ENCODE measurements at places on chromosomes 3 and 15. TPM values are rescaled to one million over a fixed set of nuclear protein-coding genes. Genes with fewer than 3 reads are reported as not detected.

DNA sequence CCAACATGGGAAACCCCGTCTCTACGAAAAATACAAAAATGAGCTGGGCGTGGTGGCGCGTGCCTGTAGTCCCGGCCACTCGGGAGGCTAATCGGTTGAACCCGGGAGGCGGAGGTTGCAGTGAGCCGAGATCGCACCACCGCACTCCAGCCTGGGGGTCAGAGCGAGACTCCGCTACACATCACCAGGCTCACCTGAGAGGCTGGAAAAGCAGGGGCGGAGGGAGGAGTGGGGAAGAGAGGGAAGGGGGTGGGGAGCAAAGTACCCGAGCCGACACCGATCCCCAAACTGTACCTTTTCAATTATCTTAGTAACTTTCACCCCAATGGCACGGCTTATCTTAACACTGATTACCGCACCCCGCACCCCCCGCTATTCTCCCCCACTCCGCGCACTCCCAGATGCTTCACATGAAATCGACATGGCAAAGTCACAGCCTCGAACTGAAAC is 46.4 kb upstream of the SYNM start:
- no peak for DNase-seq

The ZNF385D gene
- total RNA-seq: 1.2 TPM

GRCh38 chr3:137180220-137180619 is 222.4 kb downstream of the IL20RB start:
- DNase-seq: no peak

DNA sequence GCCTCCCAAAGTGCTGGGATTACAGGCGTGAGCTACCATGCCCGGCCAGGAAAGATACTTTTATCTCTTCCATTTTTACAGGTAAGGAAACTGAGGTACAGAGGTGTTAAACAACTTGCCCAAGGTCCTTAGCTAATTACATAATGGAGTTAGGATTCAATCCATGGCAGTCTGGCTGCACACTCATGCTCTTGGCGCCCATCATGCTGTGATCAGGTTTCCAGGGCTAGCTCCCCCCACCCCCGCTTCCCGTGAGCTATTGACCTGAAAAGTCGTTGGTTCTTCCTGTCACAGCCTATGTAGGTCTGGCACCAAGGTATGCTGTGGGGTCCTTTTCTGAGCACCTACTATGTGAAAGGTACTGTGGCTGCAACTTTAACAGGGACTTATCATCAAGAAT is 55.9 kb upstream of the LARS2 start:
- no peak for DNase-seq

DNA sequence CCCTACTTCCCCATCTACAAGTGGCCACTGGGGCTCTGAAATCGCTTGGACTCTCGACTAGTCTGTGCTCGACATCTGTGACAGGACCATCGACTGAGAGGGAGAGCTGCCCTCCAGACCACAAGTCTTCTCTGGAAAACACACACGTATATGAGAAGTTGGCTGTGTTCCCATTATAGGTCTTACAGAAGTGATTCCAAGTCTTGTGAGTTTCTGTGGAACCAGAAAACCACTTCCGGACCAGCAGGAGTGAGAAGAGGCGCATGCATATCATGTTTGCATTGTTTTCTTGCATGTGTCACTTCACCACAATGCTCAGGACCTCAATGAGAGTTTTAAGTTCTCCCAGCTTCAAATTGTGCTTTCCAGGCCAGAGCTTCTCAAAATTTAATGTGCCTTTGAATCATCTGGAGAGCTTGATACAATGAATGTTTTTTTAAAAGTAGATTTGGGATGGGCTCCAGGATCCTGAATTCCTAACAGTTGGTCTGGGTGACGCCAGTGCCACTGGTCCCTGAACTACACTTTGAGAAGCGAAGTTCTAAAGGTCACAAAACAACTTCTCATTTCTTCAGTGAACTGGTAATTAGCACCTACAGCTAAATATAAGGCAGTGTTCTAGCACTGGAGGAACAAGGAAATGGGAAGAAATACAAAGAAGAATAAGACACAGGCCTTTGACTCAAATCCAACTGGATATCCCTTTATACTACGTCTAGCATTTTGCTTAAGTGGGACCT is 15.7 kb downstream of the LIPC start:
- no peak for DNase-seq

DNA sequence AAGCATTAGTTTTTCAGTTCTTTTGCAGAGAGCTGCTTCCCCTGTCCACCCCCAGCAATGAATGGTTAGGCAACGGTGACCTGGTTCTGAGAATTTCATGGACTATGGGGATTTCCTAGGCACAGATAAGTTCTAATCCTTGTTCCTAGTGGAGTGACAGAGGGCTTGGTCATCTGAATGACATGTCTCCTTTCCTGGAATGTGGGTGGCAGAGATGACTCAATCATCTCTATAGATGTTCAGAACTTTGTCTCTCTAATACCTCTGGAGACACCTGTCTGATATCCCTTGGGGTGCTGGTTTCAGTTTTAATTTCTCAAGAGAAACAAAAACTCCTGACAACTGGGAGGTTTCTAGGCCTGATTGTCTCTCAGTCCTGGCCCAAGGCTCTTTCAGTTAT is 10.4 kb downstream of the PLA2G4E start:
- no peak for DNase-seq

DNA sequence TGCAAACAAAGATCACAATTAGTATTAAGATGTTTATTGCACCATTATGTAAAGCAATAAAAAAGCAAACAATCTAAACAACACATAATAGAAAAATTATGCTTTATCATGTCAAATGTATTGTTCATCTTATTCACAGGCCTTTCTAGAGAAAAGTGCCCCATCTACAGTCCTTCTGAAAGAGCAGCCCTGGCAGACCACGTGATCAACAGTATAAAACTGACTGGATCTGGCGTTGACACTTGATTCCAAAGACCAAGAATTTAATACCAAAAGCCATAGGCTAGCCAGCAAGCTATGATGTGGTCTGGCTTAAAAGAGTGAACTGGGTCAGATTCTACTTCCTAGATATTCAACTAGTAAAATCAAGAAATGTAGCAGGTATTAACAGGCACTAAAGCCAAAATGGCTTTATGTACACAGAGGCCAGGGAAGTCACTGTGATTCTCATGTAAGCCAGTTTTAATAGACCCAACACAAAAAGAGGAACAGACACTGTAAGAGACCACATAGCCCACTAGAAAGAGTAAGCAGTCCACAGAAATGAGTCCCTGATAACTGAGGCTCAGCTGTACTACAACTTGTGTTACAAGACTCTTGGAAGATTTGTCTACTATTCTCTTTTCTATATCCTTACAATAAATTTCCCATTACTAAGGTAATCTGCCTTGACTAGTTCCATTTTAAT is 32.5 kb downstream of the DMXL2 start:
- no peak for DNase-seq

The GOLGA6A gene
- total RNA-seq: 0.12 TPM

DNA sequence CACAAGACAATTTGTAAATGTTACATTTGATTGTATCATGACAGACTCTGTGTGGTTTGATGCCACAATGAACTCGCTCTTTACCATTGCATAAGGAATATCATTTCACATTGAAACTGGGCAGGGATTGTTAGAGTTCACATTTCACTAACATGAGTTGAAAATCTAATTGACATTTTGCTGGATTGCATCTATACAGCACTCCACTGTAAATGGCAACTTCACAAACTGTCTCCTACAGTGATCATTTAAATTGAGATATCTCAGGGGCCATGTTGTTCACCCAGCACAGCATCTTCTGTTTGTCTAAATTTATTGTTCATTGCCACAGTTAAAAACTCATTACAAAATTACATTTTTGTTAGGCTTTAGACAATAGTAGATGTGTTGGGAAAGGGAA is 499.4 kb downstream of the GBE1 start:
- DNase-seq: no peak

The ZIC4 gene
- 10.2 TPM for total RNA-seq

- no peak for DNase-seq
Observed at GRCh38 chr3:17846466-17846865, 104.0 kb upstream of the TBC1D5 start.

DNA sequence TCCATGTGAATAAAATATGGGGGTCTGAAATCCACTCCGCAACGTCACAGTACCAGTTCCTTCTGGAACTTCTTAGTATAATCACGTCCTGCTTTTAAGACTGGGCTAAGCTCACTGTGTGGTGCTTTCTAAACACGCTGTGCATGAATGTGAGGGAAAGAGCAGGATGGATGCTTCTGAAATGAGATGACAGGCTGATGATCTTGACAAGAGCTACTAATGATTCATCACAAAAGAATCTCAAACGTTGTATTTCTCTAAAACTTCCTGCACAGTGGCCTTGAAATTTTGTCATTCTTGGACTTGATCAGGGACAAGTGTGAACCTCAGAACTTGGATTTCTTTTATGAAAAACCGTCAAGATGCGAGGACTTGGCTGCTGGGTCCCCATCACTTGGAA is 221.4 kb downstream of the CADPS start:
- DNase-seq: no peak

The DUOXA2 gene
- total RNA-seq: not detected

The CACNA1D gene
- total RNA-seq: 0.95 TPM

- no peak for DNase-seq
Observed at GRCh38 chr15:72536506-72536905, 62.4 kb downstream of the ARIH1 start.

- no peak for DNase-seq
Observed at GRCh38 chr15:83474578-83474977, 27.4 kb downstream of the SH3GL3 start.

GRCh38 chr3:47533996-47534454 is 20.5 kb upstream of the ELP6 start:
- DNase-seq: no peak

DNA sequence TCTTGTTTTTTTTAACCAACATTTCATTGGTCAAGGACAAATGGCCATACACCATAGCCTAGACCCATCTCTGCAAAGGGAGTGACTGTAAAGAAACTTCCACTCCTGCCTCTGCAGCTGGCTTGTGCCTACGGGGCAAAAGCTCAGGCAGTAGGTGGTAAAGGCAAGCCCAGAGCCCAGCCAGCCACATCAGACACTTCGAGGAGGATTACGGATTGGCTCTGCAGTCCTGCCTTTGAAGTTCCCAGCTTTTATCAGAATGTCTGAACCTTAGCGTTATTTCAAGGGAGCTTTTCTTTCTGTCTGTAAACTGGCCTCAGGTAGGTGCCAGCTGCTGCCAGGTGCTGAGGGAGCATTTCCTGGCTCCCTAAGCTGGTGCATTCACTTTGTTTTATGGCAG is 15.6 kb downstream of the ZNF710 start:
- no peak for DNase-seq

DNA sequence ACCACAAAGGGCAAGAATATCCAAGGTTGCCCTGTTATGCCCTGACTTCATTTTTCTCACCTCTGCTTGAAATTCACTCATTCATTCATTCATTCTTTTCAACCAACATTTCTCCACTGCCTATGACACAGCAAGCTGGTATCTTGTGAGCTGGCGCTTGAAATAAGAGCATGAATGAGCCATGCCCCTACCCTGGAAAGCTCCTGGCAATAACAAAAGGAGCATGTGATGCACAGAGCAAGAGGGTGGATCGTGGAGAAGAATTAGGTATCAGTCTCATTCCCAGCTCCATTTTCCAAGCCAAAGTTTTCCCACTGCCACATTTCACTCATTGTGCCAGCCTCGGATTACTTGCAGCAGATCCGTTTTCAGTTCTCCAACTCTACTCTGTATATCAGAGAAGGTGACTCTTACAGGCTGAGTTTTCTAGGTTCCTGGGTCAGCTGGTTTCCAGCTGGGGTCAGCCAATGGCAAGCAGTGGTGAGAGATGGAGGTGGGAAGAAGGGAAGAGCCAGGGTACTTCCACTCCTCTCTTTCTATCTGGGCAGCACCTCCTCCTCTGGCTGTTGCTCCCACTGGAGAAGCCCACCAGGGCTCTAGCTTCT is 144.8 kb downstream of the SUCLG2 start:
- DNase-seq: no peak

- no peak for DNase-seq
Observed at GRCh38 chr3:141901914-141902313, 25.5 kb downstream of the ATP1B3 start.

The GALNT15 gene
- 0.28 TPM for total RNA-seq

The NOP10 gene
- total RNA-seq: 152 TPM

The SLC51B gene
- total RNA-seq: not detected

The AMIGO3 gene
- total RNA-seq: 0.35 TPM

- no peak for DNase-seq
Observed at GRCh38 chr3:149415484-149415883, 38.0 kb upstream of the TM4SF1 start.

- no peak for DNase-seq
Observed at GRCh38 chr3:105334138-105334882, 32.4 kb upstream of the ALCAM start.

The TMEM158 gene
- total RNA-seq: 6.9 TPM

GRCh38 chr3:53337167-53337940 is 10.0 kb downstream of the DCP1A start:
- DNase-seq: no peak

The WDR93 gene
- not detected for total RNA-seq

The TNFAIP8L3 gene
- 6.1 TPM for total RNA-seq

DNA sequence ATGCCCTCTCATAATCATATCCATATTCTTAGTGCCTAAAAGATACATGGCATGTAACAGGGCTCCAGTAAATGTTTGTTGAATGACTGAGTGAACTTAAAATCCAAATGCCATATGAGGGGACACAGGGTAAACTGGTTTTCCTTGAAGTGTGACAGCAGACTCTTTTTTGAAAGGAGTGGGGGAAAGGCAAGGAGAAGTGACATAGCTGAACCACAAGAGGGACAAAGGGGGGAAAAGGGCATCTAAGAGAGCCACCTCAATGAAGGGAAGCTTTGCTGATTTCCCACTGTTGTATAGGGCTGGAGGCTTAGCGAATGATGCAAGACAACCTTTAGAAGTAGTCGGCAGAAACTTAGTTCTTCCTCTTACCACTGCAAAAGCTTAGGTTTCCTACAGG is 9.1 kb downstream of the TRIM42 start:
- DNase-seq: no peak

DNA sequence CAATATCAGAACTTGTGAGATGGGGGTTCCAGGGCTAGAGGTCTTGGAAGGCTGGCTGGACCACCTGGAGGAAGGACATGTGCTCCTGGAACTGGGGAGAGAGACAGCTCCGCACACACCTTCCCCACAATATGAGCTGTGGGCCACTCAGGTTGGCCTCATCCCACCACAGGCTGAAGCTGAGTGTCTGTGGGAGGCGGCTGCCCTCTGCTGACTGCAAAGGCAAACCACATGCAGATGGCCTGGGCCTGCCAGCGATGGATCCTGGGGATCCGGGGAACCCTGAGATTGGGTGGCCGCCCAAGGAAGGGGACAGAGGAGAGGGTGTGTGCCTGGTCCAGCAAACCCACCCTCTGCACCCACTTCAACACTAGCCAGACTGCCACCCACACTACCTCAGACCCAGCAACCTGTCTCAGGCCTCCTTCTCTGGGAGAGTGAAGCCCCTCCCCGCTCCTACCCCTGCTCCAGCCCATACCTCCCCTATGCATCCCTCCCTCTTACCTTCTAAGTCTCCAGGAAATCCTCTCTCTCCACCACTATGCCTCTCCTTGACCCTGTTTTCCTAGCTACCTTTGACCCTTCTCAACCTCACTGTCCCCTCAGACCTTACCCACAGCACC is 44.8 kb downstream of the CYP11A1 start:
- DNase-seq: no peak

The STRA6 gene
- 5.4 TPM for total RNA-seq

Measured in chondrocyte (in vitro differentiated cells).